ENCODE measurements at places on chromosomes 3 and 15.

- no peak for DNase-seq
These were observed 174.5 kb downstream of the CACNA1D start for GRCh38 chr3:53668872-53669271.

DNA sequence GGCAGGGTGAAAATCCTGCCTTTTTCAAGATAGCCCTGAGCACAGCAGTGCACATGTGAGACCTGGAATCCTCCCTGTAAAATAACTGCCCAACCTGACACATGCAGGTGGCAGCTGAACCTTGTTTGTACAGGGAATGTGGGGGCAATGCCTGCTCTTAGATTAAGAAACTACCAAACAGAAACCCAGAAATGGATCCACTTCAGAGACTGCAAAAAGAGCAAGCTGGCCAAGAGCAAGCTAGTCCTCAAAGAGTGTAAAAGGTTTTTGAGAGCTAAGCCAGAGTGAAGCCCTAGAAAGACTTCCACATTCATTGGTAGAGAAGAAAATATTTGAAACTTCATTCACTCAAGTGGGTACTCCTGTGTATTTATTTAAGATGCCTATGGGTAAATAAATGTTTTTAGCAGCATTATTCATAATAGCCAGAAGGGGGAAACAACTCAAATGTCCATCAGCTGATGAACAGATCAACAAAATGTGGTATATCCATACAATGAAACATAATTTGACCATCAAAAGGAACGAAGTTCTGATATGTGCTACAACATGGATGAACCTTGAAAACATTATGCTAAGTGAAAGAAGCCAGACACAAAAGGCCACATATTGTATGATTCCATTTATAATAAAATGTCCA, 96.0 kb upstream of the TSC22D2 start:
- DNase-seq = no peak

GRCh38 chr3:108822123-108822897, at the start of gene TRAT1:
TRAT1 (plus strand) TSS chr3:108822786; CDS start chr3:108822928, 142 bp downstream.
- no peak for DNase-seq

DNA sequence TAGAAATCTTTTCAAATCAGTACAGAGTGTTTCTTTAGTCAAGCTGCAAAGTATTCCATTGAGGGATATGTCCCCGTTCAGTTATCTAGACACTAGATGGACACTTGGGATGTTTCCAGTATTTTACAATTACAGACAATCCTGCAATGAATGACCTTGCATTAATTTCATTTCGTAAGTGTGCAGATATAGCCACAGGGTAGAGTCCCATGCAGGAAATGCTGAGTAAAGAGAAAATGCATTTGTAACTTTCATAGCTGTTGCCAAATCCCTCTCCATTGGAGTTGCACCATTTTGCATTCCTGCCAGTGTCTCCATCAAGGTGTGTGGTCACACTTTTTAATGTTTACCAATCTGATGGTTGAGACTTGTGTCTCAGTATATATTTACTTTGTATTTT, 92.5 kb downstream of the LIPC start:
- DNase-seq = no peak
